ENCODE measurements at places on chromosomes 11 and 22.

DNA sequence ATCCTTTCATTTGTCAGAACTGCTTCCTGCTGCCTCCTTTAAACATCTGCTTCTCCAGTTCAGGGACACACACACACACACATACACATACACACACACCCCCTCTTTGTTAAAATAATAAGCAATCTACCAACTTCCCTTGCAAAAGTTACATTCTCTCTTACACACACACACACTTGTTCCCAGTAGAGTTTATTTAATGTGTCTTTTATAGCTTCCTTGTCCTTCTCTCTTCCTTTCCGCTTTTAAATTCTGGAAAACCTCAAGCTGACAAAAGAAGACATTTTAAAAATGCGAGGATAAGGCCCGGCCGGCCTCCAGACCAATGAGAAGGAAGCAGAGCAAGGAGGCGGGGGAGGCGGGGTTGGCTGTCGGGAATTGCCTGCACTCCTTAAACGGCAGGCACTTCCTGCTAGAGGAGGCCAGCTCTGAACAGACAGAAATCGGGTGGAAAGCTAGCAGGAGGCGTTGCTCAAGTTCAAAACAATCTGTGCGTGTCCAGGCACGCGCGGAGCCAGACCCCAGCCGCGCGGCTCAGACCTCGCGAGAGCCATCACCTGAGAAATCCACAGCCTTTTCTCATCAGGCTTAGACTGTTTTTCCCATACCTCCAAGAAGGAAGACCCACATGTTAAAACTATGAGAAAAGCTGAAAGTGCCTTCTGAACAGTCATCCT is 99.9 kb downstream of the MAML2 start:
- DNase-seq = peak; percentile 64

GRCh38 chr11:41382927-41383326 is 76.5 kb downstream of the LRRC4C start:
- no peak for DNase-seq

DNA sequence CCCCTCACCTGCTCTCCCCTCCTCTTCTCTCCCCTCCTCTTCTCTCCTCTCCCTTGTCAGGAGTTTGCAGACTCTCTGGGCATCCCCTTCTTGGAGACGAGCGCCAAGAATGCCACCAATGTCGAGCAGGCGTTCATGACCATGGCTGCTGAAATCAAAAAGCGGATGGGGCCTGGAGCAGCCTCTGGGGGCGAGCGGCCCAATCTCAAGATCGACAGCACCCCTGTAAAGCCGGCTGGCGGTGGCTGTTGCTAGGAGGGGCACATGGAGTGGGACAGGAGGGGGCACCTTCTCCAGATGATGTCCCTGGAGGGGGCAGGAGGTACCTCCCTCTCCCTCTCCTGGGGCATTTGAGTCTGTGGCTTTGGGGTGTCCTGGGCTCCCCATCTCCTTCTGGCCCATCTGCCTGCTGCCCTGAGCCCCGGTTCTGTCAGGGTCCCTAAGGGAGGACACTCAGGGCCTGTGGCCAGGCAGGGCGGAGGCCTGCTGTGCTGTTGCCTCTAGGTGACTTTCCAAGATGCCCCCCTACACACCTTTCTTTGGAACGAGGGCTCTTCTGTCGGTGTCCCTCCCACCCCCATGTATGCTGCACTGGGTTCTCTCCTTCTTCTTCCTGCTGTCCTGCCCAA is 1.9 kb upstream of the CNIH2 start:
- no peak for DNase-seq

DNA sequence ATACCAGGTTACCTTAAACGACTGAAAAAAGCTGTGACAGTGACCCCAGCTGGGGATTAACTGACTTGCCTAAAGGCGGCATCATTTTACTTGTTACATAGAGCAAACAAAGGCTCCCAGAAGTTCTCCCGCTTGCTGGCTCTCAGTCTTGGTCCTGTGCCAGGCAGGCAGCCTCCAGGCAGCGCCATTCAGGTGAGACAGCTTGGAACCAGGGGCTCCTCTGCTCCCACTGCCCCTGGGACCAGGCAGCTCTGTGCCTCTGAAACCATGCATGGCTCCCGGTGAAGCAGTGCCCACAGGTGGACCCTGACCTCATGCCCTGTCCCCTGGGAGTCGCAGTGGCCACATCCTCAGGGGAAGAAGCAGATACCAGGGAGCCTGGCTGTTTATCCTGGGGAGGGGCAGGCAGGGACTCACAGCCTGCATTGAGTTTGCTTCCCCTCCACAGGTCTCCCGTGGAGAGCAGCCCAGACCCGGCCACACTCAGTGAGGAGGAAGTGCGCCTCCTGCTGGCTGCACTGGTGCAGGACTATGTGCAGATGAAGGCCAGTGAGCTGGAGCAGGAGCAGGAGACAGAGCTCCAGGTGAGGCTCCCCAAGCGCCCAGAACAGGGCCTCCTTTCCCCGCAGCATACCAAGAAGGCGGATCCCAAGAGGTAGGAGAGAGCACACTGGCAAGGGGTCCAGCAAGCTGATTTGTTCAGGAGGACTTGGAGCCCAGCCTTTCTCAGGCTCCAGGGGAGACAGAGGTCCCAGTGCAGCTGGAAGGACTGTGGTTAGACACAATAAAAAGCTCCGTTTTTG is 15.6 kb upstream of the CYP2R1 start:
- peak; percentile 77 for DNase-seq

DNA sequence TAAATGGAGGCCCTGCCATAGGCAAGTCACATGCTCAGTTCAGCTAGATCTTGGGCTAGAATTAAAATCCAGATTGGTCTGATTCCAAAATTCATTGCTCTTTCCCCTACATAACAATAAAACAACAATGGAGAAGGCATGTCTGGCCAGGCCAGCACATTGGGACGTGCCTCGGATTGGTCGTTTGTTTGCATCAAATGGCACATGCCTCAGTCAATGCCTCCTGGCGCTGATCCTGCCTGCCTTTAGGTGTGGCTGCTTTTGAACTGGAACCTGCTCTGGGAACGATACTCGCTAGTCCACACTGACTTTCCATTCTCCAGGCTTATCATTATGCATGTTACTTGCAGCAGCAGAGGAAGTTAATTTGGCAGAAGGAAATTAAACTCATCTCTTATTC is 322.1 kb downstream of the NELL1 start:
- no peak for DNase-seq

DNA sequence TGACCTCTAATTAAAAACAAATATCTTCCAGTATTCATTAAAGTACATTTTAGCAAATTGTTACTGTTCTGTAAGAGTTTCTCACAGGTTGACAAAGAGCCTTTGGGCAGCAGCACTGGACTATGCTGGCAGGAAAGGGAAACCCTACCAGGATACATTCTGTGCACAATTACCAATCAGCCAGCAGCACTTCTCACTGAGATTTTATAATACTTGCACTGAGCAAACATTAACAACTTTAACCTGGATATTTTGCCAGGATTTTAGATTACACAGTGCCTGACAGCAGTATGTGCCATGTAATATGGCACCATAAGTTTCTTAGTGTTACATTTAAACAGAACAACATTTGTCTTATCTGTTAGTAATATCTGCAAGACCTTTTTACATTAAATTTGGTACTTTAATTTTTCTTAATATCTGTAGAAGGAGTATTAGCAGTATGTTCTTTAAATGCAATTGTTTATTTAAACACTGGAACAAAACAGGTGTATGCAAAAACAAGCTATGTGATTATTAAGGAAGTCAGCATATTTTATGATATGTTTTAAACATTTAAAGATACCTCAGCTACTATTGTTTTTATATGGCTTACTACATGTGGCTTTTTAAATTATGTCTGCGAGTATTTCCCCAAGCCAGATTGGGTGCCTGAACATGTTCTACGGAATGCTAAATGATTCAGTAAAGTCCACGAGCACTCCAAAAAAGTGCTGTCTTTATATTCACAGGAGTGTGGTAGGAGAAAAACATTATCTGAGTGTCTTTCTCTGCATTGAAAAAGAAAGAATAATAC is 699.0 kb upstream of the LUZP2 start:
- no peak for DNase-seq

- no peak for DNase-seq
Observed at GRCh38 chr11:59899532-59899931, 20.9 kb downstream of the OOSP3 start.

DNA sequence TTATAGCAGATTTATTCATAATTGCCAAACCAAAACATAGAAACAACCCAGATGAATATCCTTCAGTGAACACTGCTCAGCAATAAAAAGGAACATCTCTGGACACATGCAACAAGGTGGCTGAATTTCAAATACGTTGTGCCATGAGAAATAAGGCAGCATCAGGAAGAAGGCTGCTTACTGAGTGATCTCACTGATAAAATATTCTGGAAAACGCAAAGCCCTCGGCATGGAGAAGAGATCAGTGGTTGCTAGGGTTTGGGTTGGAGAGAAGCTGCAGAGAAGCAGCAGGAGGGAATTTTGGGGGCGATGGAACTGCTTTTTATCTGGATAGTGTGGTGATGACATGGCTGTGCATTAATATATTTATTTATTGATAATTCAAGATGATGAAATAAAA is 11.0 kb upstream of the SHANK2 start:
- no peak for DNase-seq
